CD4-positive, alpha-beta memory T cell (primary cell): ENCODE measurements at places on chromosomes 13 and 19. TPM values are rescaled to one million over a fixed set of nuclear protein-coding genes. Genes with fewer than 3 reads are reported as not detected.

Gene CBY2
- polyA plus RNA-seq: 0.61 TPM

Gene C1QTNF9B
- polyA plus RNA-seq: not detected

DNA sequence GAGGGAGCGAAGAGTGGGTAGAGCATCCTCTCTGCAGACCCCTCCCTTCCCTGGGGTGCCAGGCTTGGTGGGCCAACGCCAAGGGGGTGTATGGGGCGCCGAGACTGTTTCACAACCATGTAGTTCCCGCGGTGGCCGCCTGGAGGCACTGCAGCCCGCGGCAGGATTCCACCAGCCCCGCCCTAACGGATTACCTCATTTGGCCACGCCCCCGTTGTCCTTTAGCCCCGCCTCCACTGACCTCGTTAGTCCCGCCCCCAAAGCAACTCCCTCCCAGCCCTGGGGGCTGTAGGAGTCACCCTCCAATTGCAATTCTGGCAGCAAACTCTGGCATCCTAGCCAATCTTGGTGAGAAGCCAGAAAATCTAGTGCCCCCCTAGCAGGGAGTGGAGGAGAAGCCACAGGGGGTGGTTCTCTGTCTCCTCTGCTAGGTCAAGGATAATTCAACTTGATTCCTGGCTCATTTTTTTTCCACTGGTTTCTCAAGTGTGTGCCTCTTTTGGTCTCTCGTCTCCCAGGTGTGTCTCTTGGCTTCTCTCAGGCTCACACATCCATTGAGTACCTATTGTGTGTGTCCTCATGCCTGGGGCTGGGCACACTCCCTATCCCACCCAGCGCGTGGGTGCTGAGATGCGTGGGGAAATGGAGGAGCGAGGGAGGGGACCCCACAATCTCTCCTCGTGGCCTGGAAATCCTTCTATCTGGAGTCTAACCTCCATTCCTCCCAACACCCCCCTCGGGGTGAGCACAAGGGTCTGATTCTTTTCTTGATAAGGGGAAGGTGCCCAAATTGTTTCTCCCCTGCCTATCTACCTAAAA lies 2.0 kb downstream of the OLFM2 start:
- H3K4me3 ChIP-seq: no peak overlapping the region
- peaks cover 24% of the 10 kb centered on the region for H3K27me3 ChIP-seq
- peak; percentile 80 for DNase-seq
- no peaks in the 10 kb centered on the region for H3K36me3 ChIP-seq
- peaks cover 30% of the 10 kb centered on the region for H3K4me1 ChIP-seq

DNA sequence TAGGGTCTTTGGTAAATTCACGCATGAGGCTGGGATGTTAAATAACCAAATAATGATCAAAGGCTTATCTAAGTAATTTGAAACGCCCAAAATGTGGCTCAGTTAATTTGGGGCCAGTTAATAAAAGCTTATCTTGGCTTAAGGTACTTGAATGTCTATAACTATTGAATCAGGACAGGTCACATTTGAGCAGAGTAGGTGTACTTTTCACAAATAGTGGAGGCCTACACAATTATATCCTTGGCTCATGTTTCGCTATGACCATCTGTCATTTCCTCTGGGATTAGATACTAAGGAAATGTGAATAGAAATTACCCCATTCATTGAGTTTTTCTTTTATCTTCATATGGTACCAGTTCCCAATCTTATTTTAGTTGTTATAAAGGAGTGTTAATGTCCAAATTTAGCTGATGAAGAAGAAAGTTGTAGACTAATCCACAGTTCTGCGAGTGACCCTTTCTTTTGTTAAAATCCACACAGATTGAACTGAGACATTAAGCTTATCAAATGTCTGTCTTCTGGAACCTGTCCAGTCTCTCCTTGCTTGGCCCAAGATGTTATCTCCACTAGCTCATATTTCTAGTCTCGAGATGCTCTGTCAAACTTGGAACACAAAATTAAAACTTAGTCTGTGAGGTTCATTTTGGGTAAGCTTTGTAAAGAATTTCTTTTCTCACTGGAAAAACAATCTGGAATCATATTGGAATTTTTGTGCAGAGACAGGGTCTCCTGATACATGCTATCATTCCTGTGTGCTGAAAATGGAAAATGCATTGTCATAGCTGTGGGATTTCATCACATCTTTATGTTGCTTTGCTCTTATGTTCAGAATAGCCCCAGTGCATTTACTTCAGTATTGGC lies 31.0 kb downstream of the SLAIN1 start:
- H3K27ac ChIP-seq: no peak overlapping the region
- no peaks in the 10 kb centered on the region for H3K36me3 ChIP-seq
- no peak overlapping the region for H3K4me3 ChIP-seq
- peaks cover 20% of the 10 kb centered on the region for H3K4me1 ChIP-seq
